ENCODE measurements at places on chromosomes 2 and 18.

DNA sequence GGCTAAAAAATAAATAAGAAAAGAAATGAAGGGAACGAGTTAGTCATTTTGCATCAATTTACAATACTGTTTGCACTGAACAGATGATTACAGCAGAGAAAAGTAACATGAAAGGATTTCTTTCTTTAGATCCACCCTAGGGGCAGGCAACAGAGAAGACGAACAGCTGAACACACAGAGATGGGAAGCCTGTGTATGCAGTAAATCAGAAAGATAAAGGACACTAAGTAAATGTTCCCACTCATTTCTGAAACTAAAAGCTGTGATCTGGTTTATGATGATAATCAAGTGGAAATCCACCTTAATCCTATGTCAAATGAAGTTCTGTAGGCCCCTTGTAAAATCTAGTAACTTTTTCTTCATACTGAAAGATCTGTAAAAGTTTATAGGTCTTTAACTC is 54.2 kb downstream of the AKAIN1 start:
- DNase-seq: peak; percentile 64

DNA sequence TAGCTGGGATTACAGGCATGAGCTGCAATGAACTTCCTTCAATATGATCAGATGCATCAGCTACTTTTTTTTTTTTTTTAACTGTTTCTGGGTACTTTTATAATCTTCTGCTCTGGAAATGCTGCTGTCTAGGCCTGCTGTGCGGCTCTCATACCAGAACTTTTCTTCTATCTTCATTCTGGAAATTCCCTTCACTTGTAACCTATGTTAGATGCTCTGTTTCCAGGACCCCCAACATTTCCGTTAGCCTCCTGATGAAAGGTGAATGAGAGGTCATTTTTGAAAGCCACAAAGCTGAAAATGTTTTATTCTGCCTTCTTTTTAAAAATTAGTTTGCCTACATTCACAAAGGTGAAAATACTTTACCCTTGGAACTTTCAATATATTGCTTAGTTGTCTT is 8.6 kb downstream of the AGFG1 start:
- DNase-seq: no peak

DNA sequence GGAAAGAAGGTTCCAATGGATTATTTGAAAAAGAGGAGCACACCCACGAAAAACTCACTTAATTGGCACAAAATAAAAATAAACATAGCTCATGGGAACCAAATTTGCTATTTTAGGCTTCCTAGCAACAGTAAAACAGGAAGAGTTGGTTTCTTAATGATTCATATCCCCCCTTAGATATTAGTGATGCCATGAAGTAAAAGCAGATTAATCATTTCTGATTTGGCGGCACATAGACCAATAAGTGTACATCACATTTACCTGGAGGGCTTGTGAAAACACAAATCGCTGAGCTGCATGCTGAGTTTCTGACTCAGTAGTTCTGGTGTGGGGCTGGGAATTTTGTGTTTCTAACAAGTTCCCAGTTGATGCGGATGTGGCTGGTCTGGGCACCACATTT is 260.4 kb downstream of the SLC4A3 start:
- no peak for DNase-seq

DNA sequence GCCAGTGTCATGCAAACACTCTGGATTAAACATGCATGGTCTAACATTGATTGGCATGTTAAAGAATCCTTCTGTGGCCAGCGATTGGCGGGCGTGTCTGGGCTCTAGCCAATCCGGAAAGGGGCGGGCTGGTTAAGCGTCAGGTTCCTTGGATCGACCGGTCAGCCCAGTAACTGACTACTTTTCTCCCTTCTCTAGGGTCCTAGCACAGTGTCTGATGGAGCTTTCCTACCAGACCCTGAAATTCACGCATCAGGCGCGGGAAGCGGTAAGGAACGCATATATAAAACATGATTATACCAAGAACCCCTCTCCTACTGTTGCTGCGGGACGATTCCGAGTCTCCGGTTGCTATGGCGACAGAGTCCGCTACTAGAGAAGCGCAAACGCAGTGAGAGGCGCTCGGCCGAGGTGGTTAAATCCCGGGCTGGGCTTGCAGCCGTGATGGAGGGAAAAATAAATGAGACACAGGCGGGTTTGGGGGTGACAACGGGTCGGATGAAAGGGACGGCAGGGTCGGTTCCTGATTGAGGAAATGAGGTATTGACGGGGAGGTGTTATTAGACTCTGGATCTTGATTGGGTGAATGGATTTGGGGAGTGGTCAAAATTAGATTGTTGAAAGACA is 29.4 kb downstream of the KATNAL2 start:
- DNase-seq: peak; percentile 86

DNA sequence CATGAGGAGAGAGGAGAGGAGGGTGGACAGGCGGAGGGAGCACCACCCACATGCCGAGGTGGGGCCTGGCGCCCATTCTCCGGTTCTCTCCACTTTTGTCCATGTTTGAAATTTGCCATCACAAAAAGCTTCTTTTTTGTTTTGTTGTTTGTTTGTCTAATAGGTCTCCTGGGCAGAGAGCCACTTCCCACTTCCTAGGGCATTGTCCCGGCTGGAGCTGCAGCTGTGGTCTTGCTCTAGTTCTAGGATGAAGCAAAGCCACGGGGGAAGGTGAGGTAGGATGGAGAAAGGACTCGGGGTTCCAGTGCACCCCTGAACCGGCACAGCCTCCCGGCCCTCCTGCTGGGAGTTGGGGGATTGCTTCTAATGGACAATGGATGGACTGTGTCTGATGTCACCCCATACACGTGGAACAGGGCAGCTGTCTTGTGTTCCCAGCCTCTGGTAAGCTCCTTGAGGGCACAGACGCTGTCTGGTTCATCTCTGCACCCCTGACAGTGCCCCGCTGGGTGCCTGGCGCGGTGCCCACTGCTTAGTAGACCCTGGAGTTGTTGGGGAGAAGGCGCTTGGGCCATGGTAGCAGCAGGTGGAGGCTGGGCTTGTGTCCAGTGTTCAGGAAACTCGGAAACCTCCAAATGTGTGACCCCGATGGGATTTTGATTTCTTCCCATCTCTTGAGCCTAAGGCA is 278.4 kb downstream of the NDUFA10 start:
- DNase-seq: no peak

DNA sequence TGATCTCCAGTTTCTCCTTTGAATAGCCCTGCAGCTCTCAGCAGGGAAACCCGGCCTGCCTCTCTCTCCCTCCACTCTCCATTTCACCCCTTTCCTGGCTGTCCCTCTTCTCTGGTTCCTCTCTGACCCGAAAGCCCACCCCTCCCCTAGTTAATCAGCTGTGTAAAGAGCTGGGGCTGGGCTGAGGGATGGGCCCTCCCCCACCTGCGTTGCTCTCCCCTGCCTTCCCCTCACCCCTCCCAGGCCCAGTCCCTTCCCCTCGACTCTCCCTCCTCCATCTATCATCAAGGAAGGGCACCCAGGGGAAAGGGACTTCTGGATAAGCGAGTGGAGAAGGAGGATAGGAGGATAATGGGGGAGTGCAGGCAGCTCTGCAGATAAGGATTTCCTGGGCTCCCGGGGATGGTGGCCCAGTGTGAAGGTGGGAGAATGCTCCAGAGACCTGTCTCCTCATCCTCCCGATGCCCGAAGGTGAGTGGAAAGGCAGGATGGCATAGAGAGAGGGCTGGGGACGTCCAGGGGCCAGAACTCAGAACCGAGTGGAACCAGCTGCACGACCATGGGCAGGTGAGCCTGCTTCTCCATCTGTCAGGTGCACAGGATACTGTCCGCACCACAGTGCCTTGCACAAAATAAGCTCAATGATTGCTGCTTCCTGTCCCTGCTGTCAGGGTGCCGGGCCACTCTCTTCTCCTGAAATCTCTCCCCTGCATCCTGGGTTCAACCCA is 12.0 kb downstream of the SLC30A3 start:
- no peak for DNase-seq

- DNase-seq: no peak
These were observed 154.1 kb upstream of the SH3BP4 start for GRCh38 chr2:234797566-234798250.
